ENCODE measurements at places on chromosomes 11 and 22.
A peak's percentile ranks its signal among the peaks of the same experiment; 100 is the strongest.

GRCh38 chr22:49951986-49952896, 8.3 kb upstream of the PIM3 start:
- DNase-seq, result no peak

DNA sequence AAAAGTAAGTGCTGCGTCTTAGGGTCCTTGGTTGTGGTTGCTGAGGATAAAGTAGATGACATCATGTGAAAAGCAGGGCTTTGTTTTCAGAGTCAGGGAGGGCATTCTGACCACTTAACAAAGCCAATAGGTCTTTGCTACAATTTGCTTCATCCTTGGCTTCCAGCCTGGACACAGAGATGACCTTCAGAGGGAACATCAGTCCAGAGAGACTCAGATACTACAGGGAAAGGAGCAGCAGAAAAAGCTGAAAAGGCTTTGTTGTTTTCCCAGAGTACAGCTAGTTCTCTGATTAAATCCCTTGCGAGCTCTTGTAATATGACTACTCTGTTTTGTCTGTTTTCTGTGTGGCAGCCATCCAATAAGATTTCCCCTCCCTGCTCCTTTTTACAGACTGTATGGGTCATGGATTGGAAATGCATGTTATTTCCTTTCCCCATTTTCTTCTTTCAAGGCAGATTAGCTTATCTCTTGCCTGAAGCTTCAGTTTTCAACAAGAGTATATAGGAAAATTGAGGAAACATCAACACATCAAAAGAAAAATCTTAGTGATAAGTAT, 31.9 kb downstream of the ATG13 start:
- no peak for DNase-seq

DNA sequence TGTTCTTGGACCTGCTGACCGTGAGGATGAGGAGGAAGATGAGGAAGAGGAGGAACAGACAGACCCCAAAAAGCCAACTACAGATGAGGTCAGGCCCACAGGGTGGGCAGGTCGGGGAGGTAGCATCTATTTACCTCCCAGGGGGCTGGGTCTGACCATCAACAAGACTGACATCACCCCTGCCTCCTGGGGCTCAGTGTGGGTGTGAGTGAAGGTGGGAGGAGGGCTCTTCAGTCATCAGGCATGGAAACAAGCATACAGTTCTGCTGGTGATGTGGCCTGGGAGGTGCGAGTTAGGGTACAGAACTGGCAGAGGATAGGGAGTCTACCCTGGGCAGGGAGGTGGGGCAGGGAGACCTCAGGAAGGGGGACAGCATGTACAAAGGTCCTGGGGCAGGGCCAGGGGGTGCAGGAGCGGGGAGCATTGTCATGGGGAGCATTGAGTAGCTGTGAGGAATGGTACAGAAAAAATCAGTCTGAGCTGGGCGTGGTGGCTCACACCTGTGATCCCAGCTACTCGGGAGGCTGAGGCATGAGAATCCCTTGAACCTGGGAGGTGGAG, 8.9 kb downstream of the PLCB3 start:
- no peak for DNase-seq

GRCh38 chr22:41857155-41857859, 24.4 kb downstream of the SREBF2 start:
- peak; percentile 52 for DNase-seq
